Stimulated activated CD8-positive, alpha-beta memory T cell treated with anti-CD3 and anti-CD28 coated beads, Interleukin-15, amount 100 ng/mL, for 48 hours (primary cell): ENCODE measurements at places on chromosomes 16 and 17.
A peak's percentile ranks its signal among the peaks of the same experiment; 100 is the strongest.

GRCh38 chr16:89268987-89269735, 51.7 kb downstream of the ZNF778 start:
- DNase-seq: no peak

DNA sequence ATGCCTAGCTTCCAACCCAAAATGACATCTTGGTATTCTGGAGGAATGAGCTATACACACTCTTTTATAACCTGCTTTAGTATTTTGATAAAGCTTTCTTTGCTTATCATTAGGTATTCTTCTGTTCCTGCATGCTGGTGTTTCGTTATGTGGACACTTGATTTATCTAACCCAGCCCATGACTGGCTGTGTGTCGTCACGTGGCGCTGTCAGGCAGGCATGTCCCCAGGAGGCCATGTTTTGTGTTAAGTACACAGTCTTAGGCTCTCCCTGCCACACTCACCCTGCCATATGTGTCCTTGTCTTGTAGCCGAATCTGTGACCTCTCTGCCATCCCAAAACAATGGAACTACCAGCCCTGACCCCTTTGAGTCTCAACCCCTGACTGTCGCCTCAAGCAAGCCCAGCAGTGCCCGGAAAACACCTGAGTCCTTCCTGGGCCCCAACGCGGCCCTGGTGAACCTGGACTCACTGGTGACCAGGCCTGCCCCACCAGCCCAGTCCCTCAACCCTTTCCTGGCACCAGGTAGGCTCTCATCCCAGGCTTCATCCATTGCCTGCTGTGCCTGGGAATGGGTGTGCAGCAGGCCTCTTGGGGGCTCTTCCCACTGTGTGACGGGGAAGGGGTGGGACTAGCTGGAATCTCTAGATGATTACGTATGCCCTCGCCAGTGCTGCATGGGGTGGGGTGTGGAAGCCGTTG, 30.8 kb downstream of the B9D1 start:
- DNase-seq: no peak

DNA sequence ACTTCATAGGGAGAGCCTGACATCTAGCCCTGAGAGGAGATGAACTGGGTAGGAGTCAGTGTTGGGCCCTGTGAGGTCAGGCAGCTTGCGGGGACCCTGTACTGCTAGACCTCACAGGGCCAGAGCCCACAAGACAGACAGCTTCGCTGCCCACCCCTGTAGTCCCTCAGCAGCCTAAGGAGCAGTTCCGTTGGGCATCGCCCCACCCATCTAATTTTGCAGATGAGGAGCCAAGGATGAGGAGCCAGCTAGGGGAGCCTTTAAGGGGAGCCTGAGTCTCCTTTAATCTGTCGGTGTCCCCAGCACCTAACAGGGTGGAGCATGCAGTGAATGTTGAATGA, 755 bp upstream of the TUFM start:
- no peak for DNase-seq

DNA sequence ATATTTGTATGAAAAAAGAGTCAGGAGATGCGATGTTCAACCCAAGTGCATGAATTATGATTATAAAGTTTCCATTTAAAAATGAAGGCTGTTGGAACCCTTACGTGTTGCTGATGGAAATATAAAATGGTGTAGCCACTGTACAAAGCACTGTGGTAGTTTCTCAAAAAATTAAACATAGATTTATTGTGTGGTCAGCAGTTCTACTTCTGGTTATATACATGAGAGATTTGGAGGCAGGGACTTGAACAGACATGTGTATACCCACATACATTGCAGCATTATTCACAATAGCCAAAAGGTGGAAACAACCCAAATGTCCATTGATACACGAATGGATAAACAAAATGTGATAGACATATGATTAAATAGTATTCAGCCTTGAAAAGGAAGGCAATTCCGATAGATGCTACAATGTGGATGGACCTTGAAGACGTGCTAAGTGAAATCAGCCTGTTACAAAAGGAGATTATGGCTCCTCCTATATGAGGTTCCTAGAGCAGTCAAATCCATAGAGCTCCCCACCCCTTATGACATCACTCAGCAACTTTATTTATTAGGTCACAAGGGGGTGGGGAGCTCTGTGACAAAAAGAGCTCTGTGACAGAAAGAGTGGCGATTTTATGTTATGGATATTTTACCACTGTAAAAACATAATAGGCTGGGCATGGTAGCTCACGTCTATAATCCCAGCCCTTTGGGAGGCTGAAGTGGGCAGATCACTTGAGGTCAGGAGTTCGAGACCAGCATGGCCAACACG, 106.7 kb downstream of the MSI2 start:
- no peak for DNase-seq

DNA sequence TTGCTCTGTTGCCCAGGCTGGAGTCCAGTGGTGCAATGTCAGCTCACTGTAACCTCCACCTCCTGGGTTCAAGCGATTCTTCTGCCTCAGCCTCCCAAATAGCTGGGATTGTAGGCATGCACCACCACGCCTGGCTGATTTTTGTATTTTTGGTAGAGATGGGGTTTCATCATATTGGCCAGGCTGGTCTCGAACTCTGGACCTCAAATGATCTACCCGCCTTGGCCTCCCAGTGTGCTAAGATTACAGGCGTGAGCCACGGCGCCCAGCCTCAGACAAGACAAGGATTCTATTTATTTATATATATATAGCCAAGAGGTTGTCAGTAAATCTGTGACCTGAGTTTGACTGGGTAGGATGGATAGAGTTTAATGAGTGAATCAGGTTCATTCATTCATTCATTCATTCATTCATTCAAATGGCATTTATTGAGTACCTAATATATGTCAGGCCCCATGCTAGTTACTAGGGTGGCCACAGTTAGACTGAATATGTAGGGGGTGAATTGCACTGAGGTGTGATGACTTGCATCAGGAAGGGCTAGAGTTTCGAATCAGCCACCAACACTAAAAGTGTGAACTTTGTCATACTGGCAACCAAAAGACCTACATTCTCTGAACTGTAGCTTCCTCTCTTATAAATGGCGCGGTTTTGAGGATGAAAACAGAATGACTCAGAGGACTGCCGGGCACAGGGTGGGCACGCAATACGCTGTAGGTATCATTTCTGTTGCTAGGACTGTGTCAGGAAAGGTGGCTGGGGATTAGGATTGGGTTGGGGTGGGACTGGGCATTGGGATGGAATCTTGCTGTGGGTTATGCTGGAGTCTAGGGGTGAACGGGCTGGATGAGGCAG, 37.8 kb downstream of the ITGAE start:
- DNase-seq: peak; percentile 41

- DNase-seq: no peak
These were observed 219.6 kb upstream of the IRX3 start for GRCh38 chr16:54506214-54506580.

GRCh38 chr17:43984521-43984920, 19.9 kb upstream of the NAGS start:
- no peak for DNase-seq

DNA sequence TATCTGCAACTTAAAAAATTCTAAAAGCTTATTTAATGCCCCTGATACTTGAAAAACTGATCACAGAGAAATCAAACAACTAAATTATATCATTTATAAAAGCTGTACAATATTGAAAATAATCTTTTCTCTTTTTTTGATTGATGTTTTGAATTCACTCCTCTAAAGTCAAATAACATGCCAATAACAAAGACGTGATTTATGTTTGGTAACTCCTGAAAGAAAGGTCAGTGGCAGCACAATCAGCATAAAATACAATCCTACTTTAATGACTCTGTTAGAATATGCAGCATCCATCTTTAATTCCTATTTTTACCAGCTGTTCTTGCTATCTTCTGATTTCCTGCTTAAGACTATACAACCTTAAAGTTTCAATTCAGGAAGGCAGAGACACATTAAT, 50.7 kb upstream of the NACA2 start:
- DNase-seq: no peak

GRCh38 chr17:60103957-60104356, 25.2 kb upstream of the HEATR6 start:
- no peak for DNase-seq

DNA sequence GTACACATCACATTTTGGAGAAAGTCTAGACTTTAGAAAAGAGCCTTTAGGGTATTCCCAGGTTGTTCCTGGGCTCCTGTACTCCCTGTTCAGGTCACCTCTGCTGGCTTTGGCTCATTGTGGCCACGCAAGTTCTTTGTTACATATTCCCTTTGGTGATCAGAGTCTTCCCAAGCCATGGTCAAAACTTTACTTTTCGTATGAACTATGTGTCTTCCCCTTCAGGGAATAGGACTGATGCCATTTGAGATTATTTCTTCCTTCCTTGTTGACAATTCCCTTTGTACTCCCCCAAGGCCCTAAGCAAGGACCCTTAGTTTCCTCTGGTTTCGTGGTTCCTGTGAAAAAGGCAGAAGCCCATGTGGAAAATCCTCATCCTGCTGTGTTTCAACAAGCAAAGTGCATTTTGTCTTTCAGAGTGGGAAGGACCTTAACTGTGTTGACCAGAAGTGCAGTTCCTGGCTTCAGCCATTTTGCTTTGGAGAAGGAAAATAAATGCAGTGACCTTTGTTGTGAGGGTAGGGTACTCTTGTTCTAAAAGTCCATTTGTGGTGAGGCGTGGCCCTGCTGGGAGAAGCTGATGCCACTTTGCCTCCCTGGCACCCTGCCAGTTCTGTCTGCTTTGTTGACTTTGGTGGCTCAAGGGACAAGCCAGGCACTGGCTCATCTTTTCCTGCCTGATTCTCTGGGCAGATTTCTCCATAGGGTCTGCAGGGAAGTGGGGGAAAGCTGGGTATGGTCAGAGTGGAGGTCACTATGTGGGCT, 55.1 kb downstream of the ZNRF1 start:
- no peak for DNase-seq

DNA sequence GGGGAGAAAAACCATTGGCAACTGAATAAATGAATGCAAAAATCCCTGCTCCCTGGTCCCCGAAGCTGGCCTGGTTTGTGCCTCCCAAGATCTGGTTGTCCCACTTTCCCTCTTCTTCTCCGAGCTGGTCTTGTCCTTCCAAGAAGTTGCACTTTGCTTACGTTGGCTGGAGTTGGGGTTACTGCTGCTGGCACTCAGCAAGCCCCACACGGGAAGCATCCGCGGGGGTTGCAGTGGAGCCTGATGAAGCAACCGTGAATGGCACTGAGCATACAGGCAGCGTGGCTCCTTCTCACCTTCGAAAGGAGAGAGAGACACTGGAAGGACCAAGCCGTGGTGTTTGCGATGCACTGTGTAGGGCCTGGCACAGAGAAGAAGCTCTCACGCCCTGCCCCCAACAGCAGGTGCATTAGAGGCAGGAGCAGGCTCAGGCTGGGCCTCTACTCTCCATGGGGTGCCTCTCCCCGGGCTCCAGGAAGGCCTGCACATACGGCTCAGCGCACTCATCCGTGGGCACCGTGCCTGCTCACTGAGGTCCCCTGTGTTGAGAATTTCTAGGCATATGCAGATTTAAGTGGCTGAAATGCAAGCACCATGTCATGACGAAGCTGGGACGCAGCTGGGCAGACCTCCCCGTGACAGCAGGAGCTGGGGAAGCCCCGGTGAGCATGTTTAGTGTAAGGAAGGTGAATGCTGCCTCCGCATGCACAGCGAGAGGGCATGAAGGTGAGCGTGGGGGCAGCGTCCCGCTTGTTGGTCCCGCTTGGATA, 12.1 kb downstream of the CA5A start:
- DNase-seq: no peak

GRCh38 chr16:30585022-30585399, 486 bp downstream of the ZNF785 start:
- no peak for DNase-seq

DNA sequence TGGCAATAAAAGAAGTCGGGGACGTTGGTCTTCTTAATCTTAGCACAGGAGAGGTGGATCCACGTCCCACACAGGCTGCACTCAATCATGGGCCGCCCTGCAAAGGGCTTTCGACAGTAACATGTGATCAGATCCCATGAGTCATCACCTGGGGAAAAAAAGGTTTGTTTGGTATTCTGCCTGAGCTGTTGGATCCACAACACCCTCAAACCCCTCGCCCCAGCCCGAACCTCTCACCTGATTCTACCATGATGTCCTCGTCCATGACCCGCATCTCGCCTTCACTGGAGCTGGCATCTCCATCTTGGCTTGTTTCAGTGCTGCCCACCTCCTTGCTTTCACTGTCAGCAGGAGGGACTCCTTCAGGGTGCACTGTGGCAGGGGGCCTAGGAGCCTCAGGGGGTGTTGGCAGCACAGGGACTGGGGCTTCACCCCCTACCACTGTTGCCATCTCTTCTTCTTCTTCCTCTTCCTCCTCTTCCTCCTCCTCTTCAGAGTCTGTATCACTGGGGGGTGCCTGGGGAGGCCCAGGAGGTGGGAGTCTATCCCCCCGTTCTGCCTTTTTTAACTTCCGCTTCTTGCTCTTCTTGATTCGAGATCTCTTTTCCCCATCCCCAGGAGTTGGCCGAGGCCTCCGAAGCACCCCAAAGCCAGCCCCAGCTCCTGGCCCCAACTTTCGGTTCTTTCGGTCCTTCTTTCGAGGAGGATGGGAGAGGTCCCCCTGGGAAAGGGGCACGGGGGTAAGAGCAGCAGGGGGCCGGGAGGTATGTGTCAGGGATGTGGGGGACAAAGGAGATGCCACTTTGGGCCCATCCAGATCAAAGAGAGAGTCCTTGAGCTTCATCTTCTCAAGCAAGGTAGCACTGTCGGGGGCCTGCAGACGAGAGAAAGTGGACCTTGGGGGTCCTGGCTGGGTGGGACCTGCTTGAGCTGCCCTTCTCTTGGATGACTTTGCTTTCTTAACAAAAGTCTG, 1.7 kb upstream of the DVL2 start:
- no peak for DNase-seq

DNA sequence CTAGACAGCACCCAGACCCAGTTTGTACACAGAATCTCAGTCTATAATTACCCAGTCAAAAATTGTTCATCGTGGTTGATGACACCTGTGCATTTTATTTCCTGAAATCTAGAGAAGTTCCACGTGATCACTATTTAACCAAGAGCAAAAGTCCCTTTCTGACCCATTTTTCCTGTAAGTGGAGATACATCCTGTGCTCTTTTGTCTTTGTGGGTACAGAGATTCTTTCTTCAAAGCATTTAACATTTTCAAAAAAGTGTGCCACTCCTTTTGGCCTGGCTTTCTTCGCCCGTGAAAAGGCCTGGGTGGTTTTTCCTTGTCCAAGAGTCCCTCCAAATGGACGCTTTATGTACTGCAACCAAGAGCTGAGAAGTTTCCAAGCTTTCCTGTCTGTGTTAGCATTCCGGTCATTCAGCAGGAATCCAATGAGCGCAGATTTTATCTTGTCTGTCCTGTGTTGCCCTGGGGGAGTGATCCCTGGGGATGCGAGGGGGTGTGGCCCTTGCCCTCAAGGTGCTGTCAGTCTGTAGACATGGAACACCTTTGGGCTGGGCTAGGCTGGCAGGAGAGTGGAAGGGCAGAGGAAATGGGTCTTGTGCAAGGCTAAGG, 161.1 kb upstream of the CACNG5 start:
- DNase-seq: no peak

GRCh38 chr16:8376430-8376829, 213.9 kb downstream of the TMEM114 start:
- no peak for DNase-seq
